ENCODE measurements at places on chromosomes 5 and 9.

- DNase-seq = no peak
Measured at GRCh38 chr5:69211200-69211599, 21.8 kb downstream of the CENPH start.

DNA sequence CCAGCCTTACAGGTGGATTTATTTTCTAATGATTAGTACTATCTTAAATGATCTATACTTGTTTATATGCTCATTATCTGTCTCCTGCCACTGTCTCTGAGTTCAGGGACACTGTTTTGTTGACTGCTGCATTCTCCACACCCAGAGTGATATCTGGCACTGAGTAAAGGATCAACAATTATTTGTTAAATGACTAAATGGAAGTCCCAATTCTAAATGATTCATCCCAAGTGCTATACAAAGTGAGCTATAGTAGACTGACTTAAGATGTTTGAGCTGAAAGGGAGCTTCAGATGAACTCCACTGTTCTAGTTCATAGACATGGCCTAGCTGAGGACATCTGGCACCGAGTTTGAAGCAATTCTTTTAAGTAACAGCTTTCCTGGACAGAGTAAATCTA is 40.5 kb downstream of the ITGA2 start:
- DNase-seq = no peak

GRCh38 chr5:68315679-68316271 is 100.2 kb downstream of the PIK3R1 start:
- DNase-seq = no peak

GRCh38 chr9:74953235-74953751 is 581 bp upstream of the C9orf40 start:
- no peak for DNase-seq

GRCh38 chr5:133938929-133939328 is 29.5 kb downstream of the C5orf15 start:
- no peak for DNase-seq

DNA sequence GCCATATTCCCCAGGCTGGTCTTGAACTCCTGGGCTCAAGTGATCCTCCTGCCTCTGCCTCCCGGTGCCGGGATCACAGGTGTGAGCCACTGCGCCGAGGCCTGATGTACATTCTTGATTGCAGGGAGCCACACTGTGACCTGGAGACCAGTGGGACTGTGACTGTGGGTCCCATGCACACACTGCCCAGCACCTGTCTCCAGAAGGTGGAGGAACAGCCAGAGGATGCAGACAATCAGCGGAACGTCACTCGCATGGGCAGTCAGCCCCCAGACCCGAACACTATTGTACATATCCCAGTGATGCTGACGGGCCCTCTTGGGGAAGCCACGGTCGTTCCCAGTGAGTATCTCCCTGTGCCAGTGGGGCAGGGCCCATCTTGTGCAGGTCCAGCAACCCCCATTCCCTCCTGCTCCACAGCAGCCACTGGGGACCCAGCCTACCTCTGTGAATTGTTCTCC is 147.3 kb downstream of the CACNA1B start:
- no peak for DNase-seq

- DNase-seq = no peak
Measured at GRCh38 chr5:138495351-138495750, 30.1 kb downstream of the EGR1 start.

GRCh38 chr5:34511915-34512314 is 144.2 kb upstream of the RAI14 start:
- DNase-seq = no peak

GRCh38 chr9:70092190-70092589 is 48.5 kb downstream of the MAMDC2 start:
- DNase-seq = no peak

DNA sequence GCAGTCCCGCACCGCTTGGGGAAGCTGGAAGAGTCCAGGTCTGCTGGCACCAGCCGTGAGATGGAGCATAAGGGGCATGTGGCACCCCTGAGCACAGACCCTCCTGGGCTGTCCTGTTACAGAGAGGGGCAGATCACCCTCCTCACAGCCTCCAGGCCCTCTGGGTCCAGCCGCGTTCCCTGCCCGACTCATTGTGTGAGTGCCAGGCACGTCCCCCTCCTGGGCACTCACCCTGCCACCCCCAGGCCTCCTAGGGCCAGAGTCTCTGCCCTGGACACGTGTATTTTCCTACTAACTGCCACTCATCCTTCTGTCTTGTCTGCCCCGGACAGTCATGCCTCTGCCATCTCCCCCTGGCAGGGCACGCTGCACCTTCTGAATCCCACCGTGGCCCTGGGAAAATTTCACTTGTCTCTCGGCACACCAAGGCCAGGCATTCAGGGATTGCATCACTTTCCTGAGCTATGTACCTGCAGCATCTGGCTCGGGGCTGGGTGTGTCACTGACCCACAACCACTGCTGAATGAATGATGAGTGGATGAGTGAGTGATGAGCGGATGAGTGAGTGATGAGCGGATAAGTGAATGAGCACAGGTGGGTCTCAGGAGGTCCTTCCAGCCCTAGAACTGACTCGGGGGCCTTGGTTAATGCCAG is 21.5 kb upstream of the FCN1 start:
- DNase-seq = no peak

- no peak for DNase-seq
Measured at GRCh38 chr5:142422429-142422828, 97.6 kb upstream of the SPRY4 start.

GRCh38 chr5:34007201-34007620 is 639 bp downstream of the AMACR start:
- no peak for DNase-seq

DNA sequence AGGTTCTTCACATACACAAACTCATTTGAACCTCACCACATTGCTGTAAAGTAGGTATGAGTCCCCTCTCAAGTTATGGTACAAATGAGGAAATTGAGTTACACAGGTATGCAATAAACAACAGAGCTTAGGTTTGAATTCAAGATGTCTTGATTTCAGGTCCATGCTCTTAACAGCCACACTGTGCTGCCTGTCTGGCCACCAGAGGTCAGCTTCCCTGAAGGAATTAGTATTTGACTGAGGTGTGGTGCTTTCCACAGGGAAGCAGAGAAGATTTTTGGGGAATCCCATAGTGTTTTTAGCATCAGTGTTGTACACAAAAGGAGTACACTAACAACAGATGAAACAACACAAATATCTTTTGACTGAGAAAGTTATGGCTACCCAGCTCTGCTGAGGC is 94.4 kb upstream of the ITGA1 start:
- no peak for DNase-seq

DNA sequence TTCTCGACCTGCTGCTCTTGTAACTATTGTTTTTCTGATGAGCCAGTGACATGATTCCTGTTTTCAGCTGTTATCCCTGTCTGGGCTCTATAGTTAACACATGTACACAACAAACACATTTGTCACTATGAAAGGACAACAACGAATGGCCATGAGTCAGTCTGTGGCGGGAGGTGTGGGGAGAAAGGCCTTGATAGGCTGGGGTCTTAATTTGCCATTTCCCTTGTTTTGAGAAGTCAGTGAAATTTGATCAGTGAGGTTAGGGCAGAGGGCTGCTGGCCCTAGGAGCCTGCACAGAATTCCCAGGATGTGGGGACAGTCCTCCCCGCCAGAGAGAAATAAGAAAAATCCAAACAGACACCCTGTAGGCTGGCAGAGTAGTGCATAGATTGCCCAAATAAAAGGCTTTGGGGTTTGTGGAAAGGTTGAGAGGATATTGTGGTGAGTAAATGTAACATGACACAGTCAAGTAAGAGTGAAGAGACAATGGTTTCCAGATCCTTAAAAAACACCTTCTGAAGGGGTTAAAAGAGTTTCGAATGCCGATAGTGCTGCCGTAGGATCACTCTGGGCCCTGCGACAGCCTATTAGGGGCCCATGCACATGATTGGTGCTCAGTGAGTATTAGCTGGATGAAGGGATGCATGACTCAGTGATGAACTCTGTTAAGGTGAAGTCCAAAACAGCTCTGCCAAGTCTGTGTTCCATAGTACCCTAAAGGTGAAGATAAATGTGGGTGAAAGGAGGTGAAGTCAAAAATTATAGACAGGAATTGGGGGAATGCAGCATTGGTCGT is 110.9 kb upstream of the PRRC1 start:
- DNase-seq = no peak

GRCh38 chr5:33494466-33494865 is 53.7 kb downstream of the TARS1 start:
- DNase-seq = no peak

GRCh38 chr5:144328980-144329379 is 158.3 kb downstream of the KCTD16 start:
- DNase-seq = no peak

DNA sequence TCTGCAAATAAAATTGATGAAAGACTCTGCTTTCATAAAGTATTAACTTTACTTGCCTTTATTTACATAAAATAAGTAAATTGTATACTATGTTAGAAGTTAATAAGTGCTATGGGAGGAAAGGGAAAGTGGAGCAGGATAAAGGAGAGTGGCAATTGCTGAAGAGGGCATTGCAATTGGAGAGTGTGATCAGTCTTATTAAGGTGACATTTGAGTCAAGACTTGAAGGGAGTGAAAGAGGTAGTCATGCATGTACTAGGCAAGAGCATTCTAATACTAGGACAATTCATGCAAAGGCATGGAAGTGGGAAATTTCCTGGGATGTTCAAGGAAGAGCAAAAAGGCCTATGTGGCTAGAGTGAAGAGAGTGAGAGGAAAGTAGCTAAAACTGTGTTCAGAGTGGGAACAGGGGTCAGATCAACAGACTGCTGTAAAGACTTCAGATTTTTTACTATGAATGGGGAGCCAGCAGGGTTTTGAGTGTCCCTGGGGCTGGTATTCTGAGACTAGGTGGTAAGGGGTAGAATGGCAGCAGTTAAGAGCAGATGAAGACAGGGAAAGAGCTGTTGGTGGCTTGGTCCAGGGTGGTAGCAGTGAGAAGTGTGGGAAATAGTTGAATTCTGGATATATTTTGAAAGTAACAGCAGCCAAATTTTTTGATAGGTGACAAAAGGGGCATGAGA is 182.3 kb upstream of the RIOK2 start:
- no peak for DNase-seq

GRCh38 chr5:65535529-65535987 is 27.4 kb downstream of the CENPK start:
- no peak for DNase-seq

- DNase-seq = no peak
Measured at GRCh38 chr9:126230692-126231091, 95.9 kb upstream of the MVB12B start.

DNA sequence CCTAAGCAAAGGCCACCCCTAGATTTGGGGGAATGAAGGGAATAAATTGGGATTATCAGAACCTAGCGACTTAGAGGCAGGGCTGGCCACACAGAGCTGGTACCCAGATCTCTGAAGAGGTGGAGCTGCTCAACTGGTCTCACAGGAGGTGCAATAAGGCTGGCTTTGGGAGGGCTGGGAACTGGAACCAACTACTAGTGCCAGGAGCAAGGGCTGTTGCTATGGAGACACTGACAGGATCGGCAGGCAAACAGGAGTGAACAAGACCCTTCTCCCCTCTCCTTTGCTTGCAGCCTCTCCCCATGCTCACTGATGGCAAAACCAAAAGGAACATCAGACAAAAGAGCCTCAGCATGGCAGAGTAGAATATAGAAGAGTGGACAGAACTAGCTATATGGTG is 17.0 kb upstream of the WHRN start:
- DNase-seq = no peak

DNA sequence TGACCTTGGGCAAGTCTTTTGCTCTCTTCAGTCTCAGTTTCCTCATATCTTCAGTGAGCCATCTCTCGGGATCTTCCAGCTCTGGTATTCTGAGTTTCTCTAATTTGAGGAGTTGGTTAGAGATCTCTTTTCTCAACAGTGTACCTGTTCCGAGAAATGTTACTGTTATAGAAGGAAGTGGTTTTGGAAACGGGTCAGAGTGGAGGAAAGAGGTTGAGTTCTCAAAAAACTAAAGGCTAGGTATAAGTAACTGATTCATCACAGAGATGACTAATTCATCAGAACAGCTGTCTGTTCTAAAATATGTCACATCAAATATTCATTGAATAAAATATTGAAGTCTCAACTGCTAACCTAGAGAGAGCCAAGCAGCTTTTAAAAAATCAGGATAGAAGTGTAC is 106.6 kb downstream of the PALM2AKAP2 start:
- DNase-seq = no peak

Measured in esophagus squamous epithelium (tissue), 5 donors.